ENCODE measurements at places on chromosomes 11 and 22.

- DNase-seq: no peak
Observed at GRCh38 chr11:134270250-134270714, 5.9 kb upstream of the GLB1L3 start.

GRCh38 chr11:113831314-113831713 is 44.1 kb downstream of the USP28 start:
- DNase-seq: no peak

GRCh38 chr22:42994917-42995562 is 19.9 kb downstream of the PACSIN2 start:
- peak; percentile 79 for DNase-seq

DNA sequence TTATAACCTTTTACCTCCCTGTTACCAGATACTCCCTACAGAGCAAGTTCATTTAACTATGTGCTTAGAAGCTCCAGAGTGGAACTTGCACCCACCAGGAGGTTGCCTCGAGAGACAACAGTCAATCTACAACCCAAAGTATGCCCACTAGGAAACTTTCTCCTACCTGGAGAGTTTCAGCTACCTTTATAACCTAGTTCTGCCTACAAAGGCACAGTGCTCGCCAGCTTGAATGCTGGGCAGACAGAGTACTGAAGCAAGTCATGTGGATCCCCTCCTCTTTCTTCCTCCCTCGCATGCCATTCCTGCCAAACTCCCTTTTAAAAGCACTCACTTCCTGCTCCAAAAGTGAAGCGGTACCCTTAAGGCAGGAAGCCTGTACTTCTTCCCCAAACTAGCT is 258.9 kb downstream of the SWAP70 start:
- DNase-seq: no peak

DNA sequence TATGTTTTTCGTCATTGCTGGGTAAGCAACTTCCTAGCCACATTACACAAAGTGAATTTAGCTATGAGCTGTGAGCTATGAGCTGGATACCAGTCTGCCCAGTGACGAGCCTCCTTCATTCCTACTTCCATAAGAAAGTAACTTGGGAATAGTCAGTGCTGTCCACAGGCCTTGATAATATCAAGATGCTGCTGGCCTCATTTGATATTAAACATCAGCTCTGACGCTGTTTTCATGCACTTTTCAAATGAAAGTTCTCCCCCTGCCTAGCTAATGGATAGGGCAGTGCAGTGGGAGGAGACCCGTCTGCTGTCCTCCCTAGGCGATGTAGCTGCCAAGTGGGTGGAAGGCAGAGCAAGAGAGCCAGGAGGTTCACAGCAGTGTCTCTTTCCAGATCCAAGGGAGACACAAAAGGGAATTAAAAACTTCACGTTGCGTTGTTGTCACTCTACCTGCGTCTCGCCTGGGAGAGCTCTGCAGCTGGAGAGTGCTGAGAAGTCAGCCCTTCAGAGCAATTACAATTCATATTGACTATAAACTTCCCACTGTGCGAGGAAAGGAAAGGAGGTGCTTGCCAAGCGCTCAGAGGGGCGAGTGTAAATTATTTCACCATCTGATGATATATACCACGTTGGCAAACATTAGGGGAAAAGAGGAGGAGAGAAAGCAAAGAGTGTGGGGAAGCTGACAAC is 861.4 kb downstream of the NTM start:
- DNase-seq: no peak

GRCh38 chr11:119085437-119085847 is 761 bp downstream of the HMBS start:
- peak; percentile 13 for DNase-seq

- DNase-seq: peak; percentile 83
Observed at GRCh38 chr11:35303596-35304385, 115.6 kb downstream of the SLC1A2 start.

DNA sequence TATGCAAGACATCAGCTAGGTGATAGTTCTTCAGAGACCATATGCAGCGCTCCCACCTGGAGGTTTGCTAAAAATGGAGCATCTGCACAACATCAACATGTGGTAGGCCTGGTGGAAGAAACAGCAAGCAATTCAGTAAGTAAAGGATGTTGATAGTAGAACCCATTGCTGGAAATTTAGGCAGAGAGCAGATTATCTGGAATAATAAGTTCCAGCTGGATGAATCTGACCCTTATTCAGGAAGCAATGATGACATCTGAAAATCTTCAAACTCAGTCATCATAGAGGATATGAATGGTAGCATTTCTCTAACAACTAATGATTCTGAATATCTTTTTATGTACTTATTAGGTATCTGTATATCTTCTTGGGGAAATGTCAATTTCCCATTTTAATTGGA is 225.2 kb upstream of the ANO3 start:
- no peak for DNase-seq

- no peak for DNase-seq
Observed at GRCh38 chr11:71204294-71204693, 48.1 kb downstream of the SHANK2 start.

GRCh38 chr22:42412744-42413333 is 19.4 kb downstream of the NFAM1 start:
- no peak for DNase-seq

DNA sequence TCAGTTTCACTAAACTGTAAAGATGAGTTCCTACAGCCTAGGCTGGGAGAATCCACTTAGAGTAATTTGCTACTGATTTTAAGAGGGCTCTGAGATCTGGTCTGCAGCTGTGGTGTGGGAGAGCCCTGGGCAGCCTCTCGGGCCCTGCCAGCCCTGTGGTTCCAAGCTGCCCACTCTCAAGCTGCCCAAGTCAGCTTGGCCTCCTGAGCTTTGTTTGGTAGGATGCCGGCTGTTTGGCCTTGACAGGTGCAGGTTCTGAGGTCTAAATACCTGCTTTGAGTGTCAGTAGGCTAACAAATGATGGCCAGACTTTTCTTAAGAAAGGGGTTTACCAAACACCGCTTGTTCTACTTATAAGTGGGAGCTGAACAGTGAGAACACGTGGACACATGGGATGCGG is 133.3 kb upstream of the TTC12 start:
- no peak for DNase-seq

DNA sequence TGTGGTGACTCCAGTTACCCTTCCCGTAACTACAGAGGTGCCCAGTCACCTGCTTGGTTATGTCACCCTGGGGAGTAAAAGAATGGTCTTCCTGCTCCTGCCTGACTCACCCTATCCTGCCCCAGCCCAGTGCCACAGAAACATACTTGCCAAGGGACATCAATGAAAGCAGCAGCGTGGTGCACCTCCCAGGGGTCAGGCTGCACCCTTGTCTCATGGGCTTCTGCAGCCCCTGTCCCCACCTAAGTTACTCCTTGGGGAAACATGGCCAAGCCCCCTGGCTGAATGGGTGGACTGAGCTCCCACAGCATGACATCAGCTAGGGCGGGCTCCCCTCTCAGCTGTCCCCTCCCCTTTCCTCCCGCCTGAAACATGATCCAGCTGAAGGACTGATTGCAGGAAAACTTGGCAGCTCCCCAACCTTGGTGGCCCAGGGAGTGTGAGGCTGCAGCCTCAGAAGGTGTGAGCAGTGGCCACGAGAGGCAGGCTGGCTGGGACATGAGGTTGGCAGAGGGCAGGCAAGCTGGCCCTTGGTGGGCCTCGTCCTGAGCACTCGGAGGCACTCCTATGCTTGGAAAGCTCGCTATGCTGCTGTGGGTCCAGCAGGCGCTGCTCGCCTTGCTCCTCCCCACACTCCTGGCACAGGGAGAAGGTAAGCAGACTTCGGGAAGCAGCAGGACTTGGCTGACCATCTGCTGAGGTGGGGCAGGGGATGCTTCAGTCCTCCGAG is at the start of gene HTR3A:
HTR3A (plus strand) TSS at position 368 of the 730 bp plus-strand sequence; CDS start at position 586, 218 bp downstream.
- DNase-seq: no peak

- DNase-seq: peak; percentile 99
Observed at GRCh38 chr11:1572197-1573076, at the start of gene DUSP8. Gene DUSP8, minus strand, starts transcription at chr11:1572271. Its CDS starts 6,445 bp downstream, at chr11:1565826.

DNA sequence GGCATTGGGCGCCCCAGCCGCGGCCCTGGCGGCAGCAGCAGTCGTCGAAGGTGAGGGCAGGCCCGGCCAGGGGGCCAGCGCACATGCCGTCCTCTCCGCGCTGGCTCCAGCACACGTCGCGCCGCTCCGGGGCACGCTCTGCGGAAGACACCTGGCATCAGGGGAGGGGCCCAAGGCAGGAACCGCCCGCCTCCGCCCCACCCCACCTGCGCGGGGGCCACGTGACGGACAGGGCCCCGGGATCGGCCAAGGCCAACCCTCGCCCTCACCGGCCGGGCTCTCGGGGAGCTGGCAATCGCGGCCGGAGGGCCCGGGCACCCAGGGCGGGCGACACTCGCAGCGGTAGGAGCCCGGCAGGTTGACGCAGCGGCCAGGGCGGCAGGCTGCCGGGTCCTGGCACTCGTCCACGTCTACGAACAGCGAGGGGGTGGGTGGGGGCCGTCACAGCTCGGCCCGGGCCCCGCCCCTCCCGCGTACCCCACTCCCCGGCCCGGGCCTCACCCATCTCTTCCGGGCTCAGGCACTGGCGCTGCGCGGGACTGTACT is 14.9 kb downstream of the SCYL1 start:
- no peak for DNase-seq

- DNase-seq: no peak
Observed at GRCh38 chr11:66691311-66691980, 13.8 kb upstream of the RBM4B start.

GRCh38 chr11:63768237-63769041 is at the start of gene ZFTA:
Gene ZFTA, minus strand, starts transcription at chr11:63768775. Its CDS starts 153 bp downstream, at chr11:63768622.
- peak; percentile 88 for DNase-seq

- no peak for DNase-seq
Observed at GRCh38 chr11:102187416-102188151, 77.3 kb downstream of the YAP1 start.

All from AG08396 (cell line).